ENCODE measurements at places on chromosomes 7 and 10.
A peak's percentile ranks its signal among the peaks of the same experiment; 100 is the strongest.

GRCh38 chr10:133474665-133475424 is 21.1 kb downstream of the SCART1 start:
- no peak for DNase-seq

GRCh38 chr10:102114861-102115618 is 5.1 kb downstream of the LDB1 start:
- DNase-seq = peak; percentile 97

GRCh38 chr10:97858001-97858439 is 8.4 kb downstream of the GOLGA7B start:
- DNase-seq = no peak

- DNase-seq = no peak
These were observed 341.0 kb downstream of the GALNT17 start for GRCh38 chr7:71472962-71473361.

GRCh38 chr7:83976302-83976701 is 218.3 kb downstream of the SEMA3A start:
- peak; percentile 82 for DNase-seq

DNA sequence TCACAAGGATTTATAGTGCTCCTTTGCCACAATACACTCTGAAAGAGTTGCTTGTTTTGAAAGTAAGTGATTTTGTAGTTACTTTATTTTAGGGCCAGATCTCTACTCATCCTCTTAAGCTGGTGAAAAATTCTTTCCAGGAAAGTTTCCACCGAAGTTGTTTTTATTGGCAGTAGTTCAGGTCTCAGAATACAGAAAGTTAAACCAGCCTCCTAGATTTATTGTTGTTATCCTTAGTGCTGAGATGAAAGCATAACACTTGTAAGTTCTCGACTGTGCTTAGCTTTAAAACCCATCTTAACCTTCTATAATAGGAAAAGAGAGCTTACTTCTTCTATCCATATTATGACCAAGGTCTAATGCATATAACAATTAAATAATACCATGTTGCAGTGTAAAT is 5.5 kb downstream of the AP3M1 start:
- peak; percentile 71 for DNase-seq

- peak; percentile 56 for DNase-seq
These were observed 736 bp downstream of the MINDY4 start for GRCh38 chr7:30771880-30772425.

DNA sequence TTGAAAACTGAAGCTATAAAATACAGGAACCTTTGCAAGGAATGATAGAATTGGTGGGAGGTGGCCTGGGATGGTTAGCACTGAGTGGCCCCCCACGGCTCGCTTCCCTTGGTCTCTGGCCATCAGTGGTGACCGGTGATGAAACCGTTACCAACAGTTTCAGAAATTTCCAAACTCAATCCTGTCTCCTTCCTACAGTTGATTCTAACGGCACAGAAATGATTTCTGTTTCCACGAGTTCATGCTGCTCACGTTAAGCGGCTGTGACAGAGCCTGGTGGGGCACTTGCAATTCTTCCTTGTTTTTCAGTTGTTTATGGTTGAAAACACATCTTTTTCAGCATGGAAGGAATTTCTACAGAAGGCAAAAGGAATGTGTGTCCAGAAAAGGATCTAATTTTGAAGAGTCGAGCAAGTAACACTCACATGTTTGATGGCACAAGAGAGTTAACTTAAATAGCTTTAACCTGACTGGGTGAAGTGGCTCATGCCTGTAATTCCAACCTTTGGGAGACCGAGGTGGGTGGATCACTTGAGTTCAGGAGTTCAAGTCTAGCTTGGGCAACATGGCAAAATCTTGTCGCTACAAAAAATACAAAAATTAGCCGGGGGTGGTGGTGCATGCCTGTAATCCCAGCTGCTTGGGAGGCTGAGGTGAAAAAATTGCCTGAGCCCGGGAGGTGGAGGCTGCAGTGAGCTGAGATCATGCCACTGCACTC is 100.1 kb downstream of the DNAJB6 start:
- no peak for DNase-seq

- no peak for DNase-seq
These were observed 398.4 kb downstream of the PLXNA4 start for GRCh38 chr7:132177708-132178401.

DNA sequence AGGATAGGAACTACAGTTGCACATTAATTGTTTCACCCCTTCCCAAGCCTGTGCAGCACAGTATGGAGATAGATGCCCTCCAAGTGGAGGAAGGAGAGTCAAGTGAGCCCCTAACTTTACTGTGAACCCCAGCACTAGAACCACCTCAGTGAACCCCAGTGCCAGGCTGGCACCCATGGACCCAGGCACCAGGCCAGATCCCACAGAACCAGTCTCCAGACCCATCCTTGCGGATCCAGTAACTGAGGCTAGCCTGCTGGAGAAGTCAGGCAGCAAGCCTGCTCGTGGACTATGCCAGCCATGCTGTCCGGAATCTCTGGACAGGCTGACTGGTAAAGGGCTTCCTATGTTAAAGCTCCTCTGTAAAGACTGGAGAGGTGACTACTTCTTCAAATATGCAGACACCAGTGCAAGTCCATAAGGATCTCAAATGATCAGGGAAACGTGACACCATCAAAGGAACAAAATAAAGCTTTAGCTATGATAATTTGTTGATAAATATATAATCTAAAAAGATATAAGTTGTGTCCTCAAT is 27.7 kb downstream of the SHOC2 start:
- no peak for DNase-seq

GRCh38 chr10:118521415-118522117 is 73.9 kb downstream of the PRLHR start:
- DNase-seq = no peak

DNA sequence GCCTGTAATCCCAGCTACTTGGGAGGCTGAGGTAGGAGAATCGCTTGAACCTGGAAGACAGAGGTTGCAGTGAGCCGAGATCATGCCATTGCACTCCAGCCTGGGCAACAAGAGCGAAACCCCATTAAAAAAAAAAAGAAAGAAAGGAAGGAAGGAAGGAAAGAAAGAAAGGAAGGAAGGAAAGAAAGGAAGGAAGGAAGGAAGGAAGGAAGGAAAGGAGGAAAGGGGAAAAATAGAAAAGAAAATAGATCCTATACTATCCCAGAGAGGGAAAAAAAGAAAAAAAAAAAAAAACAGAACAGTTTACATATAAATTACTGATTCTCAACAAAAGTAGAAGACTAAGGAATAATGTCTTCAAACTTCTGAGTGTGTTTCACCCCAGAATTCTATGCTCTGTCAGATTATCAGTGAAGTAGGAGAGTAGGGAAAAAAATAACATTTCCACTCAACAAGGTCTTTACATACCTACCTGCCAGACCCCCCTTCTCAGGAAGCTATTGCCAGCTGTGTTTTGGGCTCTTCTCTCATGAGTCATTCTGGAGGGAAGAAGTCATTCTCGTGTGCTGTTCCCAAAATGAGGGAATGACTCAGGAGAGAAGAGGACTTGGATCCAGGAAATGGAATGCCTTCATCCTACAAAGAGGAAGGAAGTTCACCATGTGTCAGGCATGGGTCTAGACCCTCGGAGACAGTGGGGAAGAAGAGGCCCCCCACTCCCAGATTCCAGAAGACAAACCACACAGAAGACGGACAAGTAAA is 20.9 kb downstream of the RGS10 start:
- no peak for DNase-seq

- DNase-seq = no peak
These were observed 168.0 kb downstream of the ARHGAP12 start for GRCh38 chr10:31760674-31761081.

GRCh38 chr10:106919871-106920282 is 244.6 kb downstream of the SORCS1 start:
- no peak for DNase-seq

- no peak for DNase-seq
These were observed 286.2 kb downstream of the HTR7 start for GRCh38 chr10:90571481-90572258.

DNA sequence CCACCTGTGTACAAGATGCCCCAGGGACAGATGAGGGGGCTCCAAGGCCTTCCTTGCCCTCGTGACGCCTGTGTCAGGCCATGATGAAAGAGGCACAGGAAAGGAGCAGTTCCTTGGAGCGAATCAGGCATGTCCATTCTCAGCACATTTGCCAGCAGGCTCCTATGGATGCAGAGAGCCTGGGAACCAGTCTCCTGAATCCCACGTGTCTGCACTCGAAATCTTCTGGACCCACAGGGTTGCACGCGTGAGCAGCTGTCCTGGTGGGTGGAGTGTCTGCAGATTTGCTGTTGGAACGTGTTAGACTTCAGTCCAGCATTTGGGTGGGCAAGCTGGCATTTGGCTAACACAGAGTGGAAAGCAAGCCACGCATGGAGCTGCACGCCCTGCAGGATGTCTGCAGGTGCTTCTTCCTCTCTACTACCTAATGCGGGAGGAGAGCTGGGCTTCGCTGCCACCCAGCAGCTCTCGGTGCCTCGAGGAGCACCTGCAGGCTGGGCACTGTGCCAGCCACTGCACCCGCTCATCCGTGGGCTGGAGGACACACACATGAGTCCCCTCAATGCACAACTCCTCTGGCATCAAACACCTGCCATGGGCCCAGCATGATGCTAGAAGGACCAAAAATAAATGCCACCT is 140.7 kb downstream of the PAXIP1 start:
- no peak for DNase-seq

- no peak for DNase-seq
These were observed 16.5 kb downstream of the CREB3L2 start for GRCh38 chr7:137985253-137985896.

GRCh38 chr10:113235508-113235907 is 285.5 kb downstream of the TCF7L2 start:
- DNase-seq = no peak

DNA sequence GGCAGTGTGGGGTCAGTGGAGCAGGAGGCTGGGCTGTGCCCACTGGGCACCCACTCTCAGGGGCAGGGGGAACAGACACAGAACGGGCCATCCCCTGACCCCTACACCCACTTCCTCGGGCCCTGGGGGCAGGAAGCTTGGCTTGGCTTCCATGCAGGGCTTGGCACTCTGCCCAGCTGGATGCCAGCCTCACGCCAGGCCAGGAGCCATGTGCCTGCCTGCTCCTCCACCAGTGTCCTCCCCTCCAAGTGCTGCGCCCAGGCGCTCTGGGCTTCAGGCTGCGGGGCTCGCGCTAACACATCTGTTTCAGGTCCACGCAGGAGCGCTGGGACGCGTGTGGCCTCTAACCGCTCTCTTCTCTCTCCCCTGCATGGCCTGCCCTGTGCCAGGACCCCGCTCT is 12.7 kb downstream of the LDB3 start:
- DNase-seq = no peak

DNA sequence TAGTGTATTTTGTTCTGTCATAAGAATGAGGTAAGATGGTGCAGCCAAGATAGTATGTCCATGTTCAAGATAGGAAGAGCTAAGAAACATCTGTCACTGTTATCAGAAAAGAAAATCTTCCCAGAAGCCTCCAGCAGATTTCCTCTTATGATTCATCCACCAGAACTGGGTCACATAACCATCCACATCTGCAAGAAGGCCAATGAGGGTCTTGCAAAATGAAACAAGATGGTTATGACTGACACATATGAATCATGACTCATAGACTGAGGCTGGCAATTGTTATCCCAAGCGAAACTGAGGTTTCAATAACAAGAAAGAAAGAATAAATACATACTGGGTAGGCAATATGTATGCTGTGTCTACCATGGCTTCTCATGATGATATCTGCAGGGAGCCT is 30.3 kb downstream of the CCNJ start:
- DNase-seq = no peak

GRCh38 chr10:104336821-104337467 is 1.3 kb downstream of the ITPRIP start:
- DNase-seq = peak; percentile 69

DNA sequence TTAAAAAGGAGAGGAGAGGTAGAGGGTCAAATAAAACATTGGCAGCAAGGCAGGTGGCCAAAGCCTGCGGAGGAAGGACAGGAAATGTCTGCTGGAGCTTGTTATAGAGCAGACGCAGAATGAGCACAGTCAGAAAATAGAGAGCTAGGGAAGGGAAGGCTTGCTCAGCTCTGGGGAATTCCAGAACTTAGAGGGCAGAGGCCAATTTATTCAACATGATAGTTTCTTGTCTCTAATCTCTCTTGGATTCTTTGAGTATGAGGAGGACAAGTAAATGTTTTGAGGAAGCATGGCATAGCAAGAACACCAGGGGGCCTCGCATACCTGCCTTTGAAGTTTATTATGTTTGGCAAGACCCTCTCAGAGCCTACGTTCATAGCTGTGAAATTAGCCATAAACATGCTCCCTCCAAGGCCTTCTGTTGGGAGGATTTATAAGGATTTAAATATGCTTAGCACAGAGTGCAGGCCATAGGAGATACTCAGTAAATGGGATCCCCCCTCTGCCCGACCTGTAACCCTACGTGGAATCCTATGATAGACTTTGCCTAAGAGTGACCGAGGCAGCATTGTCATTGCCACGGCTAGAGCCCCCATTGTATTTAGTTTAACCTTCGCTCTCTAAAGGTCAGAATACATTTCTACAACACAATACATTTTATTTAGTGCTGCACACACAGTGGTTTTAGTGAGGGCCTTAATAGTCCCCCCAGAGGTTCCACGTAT is 293.9 kb downstream of the CCDC3 start:
- peak; percentile 79 for DNase-seq

DNA sequence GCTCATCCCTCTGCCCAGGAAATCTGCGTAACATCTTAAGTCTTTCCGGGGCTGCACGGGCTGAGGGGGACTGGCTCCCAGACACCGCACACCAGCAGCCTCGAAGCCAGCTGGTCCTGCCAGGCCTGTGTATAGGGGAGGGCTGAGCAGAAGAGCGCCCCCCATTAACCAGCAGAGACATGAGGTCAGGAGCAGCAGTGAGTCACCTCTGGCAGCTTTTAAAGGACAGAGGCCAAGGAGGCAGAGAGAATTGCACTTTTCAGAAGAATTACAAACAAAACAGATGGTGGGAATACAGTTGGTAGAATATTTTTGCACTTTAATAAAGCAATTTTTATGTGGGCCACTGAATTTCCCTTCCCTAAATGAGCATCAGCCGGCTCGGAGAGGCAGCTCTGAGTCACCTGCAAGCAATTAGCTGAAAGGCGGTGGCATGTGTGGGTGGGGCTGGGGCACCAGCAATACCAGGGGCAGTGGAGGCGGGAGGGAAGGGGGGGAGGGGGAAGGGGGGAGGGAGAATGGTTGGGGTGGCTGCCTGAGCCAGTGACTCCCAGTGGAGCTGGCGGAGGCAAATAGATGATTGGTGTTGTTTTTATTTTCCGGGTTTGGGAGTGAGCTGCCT is 39.1 kb downstream of the GOLGA7B start:
- peak; percentile 20 for DNase-seq

DNA sequence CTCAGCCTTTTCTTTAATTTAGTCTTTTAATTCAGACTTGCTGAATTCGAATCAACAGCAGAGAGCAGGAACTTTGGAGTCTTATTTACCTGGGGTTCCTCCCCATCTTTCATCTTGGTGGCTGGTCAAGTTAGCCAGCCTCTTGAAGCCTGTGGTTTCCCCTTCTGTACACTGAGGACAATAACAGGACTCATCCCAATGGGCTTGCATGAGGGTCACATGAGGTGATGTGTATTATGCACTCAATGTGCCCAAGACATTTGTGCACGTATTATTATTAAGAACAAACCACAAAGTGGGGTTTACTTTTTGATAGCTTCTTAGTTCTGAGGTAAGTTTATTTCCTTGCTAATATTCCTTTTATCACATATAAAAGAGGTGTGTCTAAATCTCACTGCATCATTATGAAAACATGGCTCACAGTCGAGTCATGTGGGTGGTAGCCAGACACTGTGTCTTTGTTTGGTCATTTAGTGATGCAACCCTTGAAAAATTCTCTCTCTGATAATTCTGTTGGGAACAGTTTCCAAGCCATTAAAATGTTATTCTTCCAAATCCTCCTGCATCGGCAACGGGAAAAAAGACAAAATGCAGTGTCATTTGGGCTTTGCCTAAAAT is 86.5 kb upstream of the GRB10 start:
- DNase-seq = peak; percentile 23
